ENCODE measurements at places on chromosomes 1 and 21.

GRCh38 chr1:36367798-36368197, 17.9 kb downstream of the STK40 start:
- no peak for DNase-seq

DNA sequence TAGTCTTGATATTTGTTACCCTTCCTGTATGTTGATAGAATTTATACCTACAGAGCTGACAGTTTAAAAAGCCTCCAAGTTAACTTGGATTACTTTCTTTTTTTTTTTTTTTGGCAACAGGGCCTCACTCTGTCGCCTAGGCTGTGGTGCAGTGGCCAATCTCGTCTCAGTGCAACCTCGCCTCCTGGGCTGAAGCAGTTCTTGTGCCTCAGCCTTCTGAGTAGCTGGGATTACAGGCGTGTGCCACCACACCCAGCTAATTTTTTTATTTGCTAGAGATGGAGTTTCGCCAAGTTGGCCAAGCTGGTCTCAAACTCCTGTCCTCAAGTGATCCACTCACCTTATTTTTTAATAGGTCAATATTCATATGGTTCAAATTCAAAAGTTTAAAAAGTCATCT, 32.7 kb downstream of the WDTC1 start:
- DNase-seq, result no peak

- DNase-seq, result no peak
These were observed 24.8 kb downstream of the RAB4A start for GRCh38 chr1:229295745-229296144.

DNA sequence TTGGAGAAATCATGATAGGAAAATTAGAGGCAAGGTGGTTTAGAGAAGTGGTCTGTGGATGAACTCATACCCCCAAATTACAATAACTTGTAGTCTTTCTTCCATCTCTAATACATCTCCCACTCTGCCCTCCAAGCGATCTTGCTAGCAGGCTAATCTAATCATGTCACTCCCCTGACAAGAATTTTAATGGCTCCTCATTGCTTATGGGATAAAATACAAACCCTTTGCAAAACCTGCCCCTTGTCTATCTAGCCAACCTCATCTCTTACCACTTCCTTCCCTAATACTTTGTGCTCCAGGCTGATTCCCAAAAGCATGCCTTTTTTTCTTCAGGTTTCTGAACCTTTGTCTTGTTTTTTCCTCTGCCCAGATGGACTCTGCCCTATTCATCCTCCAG, 71.3 kb upstream of the LRRN2 start:
- DNase-seq, result no peak

- DNase-seq, result no peak
These were observed 6.7 kb downstream of the FBXO6 start for GRCh38 chr1:11670747-11671146.

DNA sequence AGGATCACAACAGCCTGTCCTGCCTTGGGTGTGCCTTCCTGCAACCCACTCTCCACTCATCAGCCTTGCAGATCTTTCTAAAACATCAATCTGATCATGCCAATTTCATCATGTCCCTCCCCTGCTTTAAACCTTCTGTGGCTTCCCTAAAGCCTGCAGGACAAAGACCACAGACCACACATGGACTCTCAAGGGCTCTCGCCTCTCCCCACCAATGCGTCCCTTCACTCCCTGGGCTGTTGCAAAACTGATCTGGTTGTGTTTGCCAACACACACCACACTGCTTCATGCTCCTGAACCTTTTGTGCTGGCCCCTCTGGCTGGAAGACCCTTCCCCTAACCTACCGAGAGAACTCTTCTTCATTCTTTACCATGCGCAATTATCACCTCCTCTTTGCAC, 72.4 kb downstream of the ITPKB start:
- no peak for DNase-seq

GRCh38 chr1:206508956-206509355, 1.6 kb downstream of the RASSF5 start:
- no peak for DNase-seq

DNA sequence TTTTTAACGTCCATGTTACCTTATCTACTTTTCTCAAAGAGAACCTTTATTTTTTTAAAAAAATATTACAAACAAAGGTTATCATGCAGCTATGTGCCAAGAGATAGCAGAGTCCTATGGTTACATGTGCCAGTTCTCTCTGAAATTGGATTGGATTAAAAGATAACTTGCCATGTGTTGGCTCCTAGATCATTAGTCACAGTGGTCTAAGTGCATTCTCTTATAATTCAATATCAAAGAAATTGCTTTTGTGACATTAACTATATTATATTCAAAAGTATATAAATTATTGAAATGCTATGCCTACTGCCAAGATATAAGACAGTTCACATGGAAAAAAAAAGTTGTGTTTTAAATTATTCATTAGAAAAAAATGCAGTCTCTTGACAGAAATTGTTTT, 494.2 kb downstream of the NEGR1 start:
- no peak for DNase-seq

DNA sequence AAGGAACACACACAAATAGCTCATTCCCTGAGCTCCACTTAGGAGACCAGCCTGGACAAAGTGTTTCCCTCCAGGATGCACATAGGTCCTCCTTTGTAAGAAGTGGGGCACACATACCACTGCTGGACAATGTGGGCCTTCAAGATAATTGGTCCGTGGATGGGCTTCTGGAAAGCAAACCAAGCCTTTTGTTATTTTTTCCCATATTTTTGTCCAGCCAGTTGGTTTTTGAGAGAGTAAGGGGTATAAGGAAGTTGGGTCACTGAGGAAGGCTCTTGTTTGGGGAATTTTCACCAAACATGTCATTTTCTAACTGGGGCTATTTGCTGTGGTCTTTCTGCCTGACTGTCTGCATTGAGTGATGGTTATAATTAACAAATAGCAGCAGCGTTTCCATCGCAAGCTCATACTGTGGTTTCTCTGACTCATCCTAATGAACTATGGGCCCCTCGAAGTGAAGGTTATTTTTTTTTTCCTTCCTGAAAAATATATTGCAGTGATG, 306.3 kb upstream of the DUSP10 start:
- DNase-seq, result no peak

DNA sequence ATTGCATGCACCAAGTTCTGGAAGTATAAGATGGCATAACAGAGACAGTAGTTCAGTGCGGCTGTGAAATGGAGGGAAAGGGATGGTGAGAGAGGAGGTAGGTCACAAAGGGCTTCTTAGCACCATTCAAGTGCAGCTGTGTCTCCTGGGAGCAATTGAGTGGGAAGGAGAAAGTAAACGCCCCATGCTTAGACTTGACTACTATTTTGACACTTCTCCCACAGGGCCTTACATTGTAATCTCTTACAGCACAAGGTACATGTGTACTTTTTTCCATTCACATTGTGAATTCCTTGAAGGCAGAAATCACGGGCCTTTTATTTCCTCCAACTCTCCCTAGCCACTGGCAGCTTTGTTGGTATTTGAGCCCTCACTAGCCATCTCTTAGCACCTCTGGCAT, 239.6 kb upstream of the FOXD3 start:
- no peak for DNase-seq

- DNase-seq, result no peak
These were observed 2.9 kb upstream of the CLSTN1 start for GRCh38 chr1:9826616-9827015.

DNA sequence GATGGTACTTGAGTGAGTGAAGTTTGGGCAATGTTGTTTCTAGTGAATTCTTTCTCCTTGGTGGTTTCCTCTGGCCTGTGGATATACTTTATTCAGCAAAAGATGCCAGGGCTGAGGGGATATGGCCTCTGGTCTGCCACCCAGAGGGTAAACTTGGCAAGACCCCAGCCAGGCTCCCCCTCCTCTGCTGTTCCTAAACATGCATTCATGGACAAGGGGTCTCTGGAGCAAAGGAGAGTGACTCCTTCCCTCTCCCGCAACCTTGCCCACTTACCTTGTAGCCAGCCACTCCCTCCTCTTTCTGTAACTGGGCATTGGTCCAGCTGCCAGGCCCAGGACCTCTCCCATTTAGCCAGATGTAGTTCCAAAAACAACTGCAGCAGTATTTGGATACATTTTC, 43.8 kb downstream of the RUNX3 start:
- DNase-seq, result no peak

DNA sequence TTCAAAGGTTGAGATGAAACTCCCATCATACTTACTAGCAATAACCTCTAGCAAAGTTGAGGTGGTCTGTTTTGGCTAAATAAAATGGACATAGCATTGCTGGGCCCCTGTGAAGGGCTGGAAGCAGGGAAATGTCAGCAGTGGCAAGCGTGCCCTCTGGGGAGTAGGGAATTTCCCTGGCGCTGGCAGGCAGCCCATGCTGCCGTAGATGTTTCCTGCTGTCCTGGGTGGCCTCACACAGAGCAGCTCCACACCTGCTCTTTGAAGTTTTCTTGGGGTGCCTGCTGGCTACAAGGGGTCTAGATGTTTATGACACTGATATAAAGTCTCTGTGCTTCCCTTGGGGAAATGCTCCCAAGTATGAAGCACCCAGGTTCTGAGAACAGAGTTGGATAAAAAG, 30.2 kb downstream of the ADARB1 start:
- DNase-seq, result peak; percentile 50

DNA sequence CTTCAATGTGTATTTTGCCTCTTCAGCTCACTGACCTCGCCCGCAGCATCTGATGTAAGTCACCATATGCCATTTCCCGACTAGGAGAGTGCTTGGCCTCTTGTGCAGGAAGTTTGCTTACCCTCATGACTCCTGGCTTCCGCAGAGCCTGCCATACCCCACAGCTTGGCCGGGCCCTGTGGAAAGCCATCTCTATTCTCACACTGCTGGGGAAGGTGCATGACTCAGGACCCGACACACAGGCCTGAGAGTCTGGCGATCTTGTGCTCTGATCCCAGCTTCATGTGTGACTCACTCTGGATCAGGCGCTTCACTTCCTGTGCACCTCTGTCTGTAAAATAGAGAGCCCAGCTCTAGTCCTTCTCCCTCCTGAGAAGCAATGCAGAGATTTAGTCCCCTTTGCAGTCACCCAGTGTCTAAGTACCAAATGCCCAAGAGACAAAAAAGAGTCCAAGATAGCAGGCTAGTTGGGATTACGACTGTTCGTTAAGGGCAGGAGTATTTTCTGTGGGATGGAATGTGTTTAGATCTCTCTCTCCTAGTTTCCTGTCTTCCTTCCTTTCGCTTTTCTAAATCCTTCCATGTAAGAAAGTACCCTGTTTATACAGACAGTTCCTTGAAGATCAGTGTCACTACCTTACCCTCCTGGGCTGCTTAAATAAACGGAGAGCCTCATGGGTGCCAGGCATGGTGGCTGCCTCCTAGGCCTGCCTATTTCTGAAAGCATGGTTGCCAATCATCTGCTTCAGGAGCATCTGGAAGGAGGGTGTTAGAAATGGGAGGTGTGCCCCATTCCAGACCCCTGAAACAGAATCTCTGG, 62.8 kb upstream of the KIF26B start:
- DNase-seq, result no peak

DNA sequence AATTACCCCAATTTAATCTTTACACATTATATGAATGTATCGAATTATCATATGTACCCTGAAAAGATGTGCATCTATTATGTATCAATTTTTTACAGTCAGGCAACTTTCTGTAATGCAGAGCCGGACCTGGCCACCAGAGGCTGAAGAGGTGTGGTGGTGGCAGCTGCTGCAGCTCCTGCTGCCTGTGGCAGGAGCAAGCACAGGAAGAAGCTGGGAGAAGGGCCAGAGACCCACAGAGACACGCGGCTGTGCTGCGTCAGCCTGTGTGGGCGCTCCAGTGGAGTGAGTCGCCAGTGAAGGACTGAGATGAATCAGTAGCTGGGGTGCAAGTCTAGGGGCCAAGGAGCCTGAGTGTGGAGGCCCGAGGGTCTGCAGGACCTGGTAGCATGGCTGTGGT, 74.3 kb upstream of the COG2 start:
- no peak for DNase-seq

- DNase-seq, result peak; percentile 86
These were observed 29.8 kb upstream of the GNPAT start for GRCh38 chr1:231211005-231211857.

DNA sequence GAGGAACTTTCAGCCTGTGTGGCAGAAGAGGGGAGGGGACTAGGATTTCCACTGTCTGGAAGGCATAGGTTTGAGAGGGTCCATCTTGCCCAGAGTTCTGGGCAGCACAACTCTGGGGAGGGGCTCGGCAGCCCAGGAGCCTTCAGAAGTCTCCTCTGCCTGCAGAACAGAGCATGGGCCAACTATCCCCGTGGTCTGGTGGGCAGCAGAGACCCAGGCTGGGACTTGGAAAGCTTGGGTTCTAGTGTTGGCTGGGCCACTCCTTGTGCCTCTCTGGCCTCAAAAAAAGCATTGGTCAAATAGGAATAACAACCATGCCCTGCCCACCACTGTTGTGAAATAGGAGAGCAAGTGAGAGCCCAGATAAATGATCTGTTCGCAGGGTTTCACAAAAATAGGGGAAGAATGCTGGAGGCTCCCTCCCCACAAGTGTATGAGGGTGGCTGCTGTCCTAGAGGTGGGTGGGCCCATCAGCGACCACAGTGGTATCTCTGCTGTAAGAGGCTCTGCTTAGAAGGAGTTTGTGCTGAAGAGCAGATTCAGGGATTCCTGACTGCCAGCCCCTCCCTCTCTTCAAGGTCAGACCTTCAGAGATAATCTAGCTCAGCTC, 8.9 kb downstream of the EPHA10 start:
- DNase-seq, result no peak

DNA sequence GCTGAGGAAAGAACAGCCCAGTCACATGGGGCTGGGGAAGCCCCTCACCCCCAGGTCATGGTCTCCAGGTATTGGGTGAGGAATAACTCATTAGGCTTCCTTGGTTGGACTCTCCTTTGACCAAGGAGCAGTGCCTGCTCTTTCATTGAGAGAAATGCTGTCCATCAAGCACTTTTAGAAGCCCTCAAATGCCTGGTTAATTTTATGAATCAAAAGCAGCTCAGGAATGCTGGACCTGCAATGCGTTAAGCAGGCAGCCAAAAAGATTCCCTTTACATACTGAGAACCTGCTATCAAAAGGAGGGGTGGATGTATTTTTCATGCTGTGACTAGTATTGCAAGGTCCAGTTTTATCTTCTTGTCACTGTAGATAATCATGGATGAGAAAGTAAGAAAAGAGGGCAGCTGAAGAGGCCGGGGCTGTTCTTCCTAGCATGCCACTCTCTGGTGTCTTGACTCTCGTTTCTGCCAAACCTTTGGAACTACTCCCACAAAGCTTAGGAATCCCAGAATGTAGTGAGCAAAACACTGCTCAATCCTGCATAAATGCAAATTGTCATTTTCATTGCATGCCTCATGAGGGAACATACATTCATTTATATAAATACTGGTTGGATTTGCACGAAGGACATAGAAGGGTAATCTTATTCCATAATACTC, 2.1 kb upstream of the CD58 start:
- no peak for DNase-seq

DNA sequence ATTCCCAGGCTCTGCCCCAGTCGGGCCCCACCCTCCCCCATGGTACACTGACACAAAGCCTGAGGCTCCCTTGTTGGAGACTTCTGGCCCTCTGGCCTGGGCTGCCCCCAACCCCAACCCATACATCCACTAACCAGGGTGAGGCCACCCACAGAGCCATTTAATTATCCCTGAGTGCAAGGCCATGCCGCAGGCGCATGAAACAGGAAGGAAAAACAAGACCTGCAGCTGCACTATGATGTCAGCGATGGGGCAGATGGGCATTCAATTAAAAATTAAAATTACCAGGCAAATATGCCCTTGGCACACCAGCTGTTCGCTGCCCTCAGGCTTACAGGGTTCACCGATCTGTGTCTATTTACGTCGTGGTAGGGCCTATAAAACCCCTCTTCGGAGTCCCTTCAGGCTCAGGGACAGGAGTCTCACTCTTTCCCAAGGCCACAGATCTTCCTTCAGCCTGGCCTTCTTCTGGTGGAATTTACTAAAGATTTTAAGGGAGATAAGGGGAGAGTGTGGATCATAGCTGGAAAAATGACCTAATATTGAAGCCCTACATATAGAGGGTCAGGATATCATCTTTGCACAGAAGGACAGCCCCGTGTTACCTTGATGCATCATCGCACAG, 29.6 kb upstream of the RGS16 start:
- peak; percentile 45 for DNase-seq

All from NCI-H2107 (cell line).